ENCODE measurements at places on chromosomes 2 and 18.

DNA sequence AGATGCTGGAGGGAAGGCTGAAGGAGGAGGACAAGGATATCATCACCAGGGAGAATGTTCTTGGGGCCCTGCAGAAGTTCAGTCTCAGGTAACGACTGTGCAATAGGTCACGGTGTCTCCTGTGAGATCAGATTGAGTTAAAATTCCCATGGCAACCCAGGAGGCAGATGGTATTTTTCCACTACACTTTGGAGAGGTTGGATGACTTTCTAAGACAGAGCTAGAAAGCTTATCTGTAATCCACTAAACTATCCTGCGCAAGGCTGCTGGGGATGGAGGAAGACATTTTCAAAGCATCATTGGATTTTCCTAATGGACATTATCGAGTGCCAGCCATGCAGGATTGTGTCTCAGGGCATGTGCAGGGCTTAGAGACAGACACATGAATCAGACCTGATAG, 74.6 kb downstream of the ARMC9 start:
- DNase-seq: no peak

GRCh38 chr18:3526421-3527354, 76.7 kb downstream of the TGIF1 start:
- no peak for DNase-seq

GRCh38 chr2:217886720-217887309, 116.0 kb downstream of the TNS1 start:
- peak; percentile 27 for DNase-seq

- no peak for DNase-seq
Measured at GRCh38 chr18:72376256-72376655, 167.9 kb downstream of the CBLN2 start.

DNA sequence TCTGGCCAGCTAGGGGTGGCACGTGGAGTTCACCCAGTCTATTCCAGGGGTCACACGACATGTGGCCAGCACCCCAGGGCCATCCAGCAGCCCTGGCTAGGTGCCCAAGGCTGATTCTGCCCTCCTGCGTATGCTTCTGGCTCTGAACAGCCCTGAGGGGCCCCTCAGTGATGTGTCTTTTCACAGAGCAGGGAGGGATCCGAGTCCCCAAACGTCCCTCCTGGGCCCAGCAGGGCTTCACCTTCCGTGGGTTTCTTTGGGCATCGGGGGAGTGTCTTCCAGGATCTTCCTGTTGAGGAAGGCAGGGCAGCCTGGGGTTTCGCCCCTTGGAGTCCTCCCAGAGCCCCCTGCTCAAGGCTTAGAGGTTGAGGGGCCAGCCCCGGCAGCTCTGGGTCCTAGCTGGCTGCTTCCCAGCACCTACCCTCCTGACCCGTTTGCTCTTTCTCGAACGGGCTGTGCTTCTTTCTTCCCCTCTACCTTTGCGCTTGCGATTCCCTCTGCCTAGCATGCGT, 165.9 kb downstream of the DYSF start:
- DNase-seq: no peak

DNA sequence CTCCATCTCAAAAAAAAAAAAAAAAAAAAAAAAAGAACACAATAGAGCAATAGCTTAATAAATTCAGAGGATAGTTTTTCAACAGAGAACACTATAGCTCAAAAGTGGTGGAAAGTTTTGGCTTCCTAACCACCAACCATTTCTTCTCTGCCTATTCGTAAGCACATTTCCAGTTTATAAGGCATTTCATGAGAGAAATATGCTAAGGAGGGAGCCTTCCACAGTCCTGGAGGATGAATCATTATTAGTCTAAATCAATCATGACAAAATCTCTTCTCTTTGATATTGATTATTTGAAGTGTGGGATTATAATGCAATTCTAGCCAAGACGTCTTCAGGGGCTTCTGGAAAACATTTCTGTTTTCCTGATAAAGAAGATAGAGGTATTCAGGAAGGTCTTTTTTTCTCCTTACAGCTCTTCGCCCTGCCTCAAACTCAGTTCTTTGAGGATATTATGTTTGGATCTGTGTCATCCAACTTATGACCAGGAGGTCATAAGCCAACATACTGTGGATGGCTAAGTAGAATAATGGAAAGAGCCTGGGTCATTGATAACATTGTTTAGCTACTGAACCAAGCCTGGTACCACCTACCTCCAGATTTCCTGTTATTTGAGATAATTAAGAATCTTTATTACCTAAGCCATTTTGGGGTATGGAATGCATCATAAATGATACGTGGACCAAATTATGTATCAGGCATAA, 207.3 kb downstream of the TRIB2 start:
- DNase-seq: no peak

DNA sequence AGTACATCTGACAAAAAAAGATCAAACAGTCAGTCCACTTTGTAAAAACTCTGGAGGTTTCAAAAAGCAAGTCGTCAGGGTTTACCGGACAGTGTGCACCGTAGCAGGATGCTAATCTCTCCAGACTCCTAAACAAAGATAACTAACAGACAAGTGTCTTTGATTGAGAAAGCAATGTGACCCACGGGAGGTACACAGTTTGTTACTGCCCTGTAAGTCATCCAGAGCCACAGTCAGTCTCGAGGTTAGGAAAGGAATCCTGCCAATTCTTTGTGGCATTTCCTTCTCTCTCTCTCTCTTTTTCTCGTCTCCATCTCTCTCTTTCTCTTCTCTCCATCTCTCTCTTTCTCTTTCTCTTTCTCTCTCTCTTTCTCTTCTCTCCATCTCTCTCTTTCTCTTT, 42.8 kb downstream of the LRRTM4 start:
- no peak for DNase-seq

DNA sequence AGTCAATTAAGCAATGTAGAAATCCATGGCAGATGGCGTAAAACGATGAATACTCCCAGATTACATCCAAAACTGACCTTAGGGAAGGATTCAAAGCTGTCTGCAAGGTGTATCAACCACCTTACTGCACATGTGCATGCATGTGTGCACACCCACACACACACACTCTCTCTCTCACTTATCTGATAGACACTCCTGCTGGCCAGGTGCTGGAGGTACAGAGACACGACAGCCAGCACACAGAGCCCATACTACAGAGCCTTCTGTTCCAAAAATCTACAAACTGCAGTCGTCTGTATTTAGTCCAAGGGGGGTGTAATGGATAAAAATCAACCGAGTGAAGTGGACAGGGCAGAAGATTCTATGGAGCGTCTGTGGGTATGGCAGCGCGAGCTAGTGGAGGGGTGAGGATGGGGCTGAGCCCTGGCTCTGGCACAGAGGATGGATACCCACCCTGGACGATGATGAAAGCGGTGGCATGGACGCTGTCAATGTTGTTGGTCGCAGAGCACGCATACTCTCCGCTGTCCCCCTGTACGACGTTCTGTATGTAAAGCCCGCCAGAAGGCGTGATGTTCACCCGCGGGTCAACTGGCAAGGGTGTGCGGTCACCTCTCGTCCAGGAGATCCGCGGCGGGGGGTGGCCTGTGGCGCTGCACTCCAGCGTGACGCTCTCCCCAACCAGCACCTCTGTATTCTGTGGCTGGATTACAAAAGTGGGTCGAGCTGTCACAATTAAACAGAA, 78.4 kb downstream of the PXDN start:
- no peak for DNase-seq

- DNase-seq: no peak
Measured at GRCh38 chr18:12692206-12692605, 10.3 kb downstream of the CEP76 start.

GRCh38 chr2:169716938-169717690, 16.5 kb upstream of the KLHL23 start:
- no peak for DNase-seq

DNA sequence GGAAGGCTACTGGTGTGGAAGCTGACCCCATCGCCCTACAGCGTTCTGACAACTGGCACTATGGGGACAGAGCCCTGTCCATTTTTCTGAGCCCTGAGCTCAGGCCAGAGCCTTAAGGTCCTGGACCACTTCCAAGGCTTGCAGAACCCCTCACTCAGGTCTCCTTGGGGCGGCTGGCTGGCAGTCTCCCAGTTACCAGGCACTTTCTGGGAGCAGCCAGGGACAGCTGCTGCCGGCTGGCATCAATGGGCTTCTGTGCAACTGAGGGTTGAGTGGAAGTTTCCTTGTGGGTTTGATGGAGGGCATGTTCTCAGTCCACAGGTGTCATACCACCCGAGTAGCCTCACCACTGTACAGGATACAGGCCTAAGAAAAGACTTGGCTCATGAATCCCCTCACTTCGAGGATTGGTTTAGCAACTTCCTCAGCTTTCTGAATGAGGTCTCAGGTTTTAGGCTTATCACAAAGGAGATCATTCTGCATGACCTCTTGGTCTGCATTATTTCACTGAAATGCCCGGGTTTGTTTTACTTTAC, 27.4 kb upstream of the WIPF1 start:
- no peak for DNase-seq

- no peak for DNase-seq
Measured at GRCh38 chr2:62919041-62919440, 131.6 kb upstream of the OTX1 start.

DNA sequence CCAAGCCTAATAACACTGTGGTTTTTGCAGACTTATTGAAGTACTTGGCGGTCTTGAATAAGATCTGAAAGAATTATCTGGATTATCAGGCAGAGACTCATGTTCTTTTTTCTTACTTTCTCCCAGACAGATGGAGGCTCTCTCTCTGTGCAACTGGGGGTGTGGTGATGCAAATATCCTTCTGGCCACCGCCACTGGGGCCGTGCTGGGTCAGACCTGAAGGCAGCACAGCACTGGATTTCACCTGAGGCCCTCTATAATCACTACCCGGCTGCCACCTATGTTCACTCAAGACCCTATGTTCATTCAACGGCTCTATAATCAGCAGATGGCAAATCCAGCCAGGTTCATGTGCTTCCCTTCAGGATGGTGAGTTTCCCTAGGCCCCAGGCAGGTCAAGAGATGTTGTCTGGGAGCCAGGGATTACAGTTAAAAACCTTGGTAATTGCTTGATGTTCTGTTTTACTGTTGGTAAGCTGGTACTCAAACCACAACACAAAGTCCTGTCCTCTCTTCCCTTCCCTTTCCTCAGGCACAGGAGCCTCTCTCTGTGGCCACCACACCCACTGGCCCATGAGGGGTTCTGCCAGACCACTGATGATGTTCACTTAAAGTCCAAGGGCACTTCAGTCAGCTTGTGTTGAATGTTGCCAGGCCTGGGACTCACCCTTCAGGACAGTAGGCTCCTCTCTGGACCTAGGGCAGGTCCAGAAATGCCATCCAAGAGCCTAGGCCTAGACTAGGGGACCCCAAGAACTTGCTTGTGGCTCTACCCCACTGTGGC, 205.3 kb upstream of the GCFC2 start:
- no peak for DNase-seq

GRCh38 chr2:157181234-157181633, 76.3 kb upstream of the GALNT5 start:
- DNase-seq: no peak

DNA sequence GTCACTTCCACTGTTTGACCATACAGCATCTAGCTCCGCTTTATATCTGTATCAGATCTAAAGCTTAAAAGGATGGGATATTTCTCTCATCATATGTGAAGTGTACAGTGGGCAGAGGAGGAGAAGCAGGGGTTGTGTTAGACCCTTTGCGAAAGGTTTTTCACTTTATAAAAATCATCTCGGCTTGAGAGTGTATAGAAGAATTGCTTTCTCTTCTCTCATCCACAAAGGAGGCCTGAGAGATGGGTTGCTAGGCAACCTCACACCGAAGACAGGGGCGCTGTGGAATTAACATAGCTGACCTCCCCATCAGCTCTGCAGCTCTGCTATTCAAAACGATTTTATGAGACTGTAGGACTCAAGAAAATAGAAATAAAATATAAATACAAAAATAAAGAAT, 70.2 kb upstream of the GALNT3 start:
- no peak for DNase-seq

GRCh38 chr2:226320076-226320948, 479.3 kb downstream of the IRS1 start:
- no peak for DNase-seq

- DNase-seq: no peak
Measured at GRCh38 chr2:72947952-72948830, 30.9 kb downstream of the EMX1 start.

GRCh38 chr2:8534729-8535468, 147.0 kb upstream of the ID2 start:
- no peak for DNase-seq

GRCh38 chr2:29528891-29529520, 392.4 kb downstream of the ALK start:
- no peak for DNase-seq

- DNase-seq: no peak
Measured at GRCh38 chr18:48875942-48876511, 74.7 kb downstream of the SMAD7 start.

DNA sequence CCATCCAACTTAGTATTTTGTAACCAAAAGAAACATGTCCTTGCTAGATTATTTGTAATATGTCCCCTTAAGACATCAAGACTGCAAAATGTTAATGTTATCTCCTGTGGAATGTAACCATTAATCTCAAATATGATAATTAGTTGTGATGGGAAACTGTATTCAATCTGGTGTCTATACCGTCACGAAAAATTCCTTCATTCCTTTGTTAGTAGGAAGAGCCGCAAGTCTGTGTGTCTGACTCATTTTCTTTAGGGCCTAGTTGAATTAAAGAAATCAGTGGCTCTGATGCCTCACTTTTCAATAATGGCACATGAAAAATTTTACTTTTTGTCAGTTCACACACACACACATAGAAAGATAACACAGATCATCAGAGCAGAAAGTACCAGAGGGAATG, 127.1 kb upstream of the CHAC2 start:
- no peak for DNase-seq

GRCh38 chr2:209990838-209991237, 11.6 kb upstream of the RPE start:
- no peak for DNase-seq

- no peak for DNase-seq
Measured at GRCh38 chr18:48254077-48254602, 155.0 kb downstream of the ZBTB7C start.

DNA sequence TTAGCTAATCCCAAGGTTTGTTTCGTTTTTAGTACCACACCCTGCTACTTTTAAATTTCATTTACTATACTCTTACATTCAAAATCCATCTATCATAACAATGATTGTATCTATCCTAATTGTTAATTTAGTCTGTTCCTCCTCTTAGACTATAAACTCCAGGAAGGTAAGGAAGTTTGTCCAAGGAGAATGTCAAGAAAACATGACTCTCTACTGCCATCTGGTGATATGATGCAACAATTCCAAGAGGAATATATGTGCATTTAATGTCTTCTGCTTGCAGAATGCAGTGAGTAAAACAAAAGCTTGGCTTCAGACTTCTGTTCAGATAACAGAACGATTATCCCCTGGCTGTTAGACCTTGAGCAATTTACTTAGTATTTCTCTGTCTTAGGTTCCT, 1267.1 kb downstream of the LRP1B start:
- no peak for DNase-seq

- no peak for DNase-seq
Measured at GRCh38 chr18:8615397-8616027, 6.3 kb downstream of the RAB12 start.

DNA sequence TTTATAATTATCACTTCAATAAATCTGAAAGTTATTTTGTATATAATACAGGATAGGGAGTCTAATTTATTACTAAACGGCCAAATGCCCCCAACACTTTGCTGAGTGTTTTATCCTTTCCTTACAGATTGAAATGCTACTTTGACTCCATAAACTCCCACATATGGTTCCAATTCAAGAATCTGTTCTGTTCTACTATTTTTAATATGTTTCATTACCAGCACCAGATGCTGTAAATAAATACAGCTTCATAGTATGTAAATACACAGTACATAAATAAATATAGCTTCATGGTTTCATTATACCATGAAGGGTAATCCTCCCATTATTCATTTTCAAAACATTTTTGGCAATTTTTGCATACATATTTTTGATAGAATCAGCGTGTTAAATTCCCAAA, 34.0 kb upstream of the MREG start:
- DNase-seq: no peak

All from stimulated activated CD8-positive, alpha-beta memory T cell treated with anti-CD3 and anti-CD28 coated beads, Interleukin-7, amount 100 ng/mL, for 1 hour (primary cell).